ENCODE measurements at places on chromosomes 2 and 18.

- no peak for DNase-seq
Observed at GRCh38 chr2:200451511-200451910, 58.4 kb downstream of the KCTD18 start.

GRCh38 chr2:165927353-165927752, 26.2 kb downstream of the TTC21B start:
- no peak for DNase-seq

DNA sequence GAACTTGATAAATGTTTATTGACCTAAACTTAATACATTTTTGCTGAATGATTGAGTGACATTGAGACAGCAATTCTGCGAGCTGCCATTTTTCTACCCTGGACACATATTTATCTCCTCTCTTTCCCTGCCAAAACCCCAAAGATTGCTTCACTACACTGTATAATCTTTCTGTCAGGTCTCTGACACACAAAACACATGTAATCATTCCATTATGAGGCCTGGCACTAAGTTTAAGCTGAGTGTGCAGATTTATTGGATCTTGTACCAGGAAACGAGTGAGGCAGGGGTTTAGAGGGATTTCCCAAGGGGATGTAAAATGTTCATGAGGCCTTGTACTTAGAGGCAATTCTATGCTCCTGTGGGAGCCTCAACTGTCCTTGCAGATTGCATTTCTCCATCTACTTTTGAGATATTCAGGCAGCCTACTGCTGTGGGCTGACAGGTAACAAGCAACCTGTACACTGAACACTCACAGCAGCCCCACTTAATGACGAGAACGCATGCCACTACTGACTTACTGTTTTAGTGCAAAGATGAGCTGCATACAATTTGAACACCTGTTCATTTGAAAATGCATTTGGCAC, 13.7 kb upstream of the OSR1 start:
- no peak for DNase-seq

DNA sequence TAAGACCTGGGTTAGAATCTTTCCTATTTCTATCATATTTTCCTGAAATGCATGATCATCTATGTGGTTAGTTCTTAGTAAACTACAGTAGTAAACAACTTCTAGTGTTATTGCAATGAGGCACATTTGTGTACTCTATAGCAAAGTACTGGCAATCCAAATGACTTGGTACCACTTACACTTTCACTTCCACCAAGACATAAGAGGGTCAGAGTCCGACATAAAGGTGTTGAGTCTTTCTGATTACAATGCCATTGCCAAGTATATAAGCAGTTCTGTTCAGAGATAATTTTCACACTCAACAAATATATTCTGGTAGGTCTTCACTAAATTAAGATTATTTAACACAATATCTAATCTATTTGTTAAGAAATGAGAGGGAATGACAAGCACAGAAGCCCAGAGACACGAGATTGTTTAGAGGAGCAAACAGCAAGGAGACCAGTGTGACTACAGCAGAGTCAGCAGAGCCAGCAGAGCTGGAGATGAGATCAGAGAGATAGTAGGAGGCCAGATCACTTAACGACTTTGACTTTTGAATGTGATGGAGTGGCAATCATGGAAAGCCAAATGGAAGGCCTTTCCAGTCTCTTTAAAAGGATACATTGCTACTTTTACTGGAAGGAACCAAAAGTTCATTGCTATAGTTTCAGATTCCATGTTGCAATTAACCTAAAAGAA, 27.5 kb downstream of the SOS1 start:
- DNase-seq, result no peak

- no peak for DNase-seq
Observed at GRCh38 chr2:119222213-119222612, 1.4 kb upstream of the STEAP3 start.

DNA sequence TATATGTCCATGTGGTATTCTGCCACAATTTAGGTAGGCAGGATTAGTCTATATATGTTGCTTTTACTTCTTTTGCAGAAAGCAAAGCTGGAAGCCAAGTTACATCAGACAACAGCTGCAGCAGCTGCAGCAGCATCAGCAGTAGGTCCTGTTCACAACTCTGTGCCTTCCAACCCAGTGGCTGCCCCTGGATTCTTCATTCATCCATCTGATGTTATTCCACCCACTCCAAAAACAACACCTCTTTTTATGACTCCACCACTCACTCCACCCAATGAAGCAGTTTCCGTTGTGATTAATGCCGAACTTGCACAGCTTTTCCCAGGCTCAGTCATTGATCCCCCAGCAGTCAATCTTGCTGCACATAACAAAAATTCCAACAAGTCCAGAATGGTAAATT, 107.6 kb downstream of the BIRC6 start:
- no peak for DNase-seq

GRCh38 chr18:49815927-49816326, 2.6 kb upstream of the ACAA2 start:
- DNase-seq, result no peak

Measured in stimulated activated CD8-positive, alpha-beta memory T cell treated with anti-CD3 and anti-CD28 coated beads, Interleukin-4, amount 100 ng/mL, for 1 hour (primary cell).